Osteocyte (in vitro differentiated cells): ENCODE measurements at places on chromosomes 1 and 21. TPM values are rescaled to one million over a fixed set of nuclear protein-coding genes. Genes with fewer than 3 reads are reported as not detected.

HEYL gene
- total RNA-seq: 1.3 and 1.4 TPM in 2 replicates

LMOD1 gene
- total RNA-seq: 15.1 and 15.9 TPM in 2 replicates

TNFRSF4 gene
- total RNA-seq: 0.19 TPM in 1 of 2 replicates, not detected in the other

ILDR2 gene
- total RNA-seq: 0.16 TPM in 1 of 2 replicates, not detected in the other

CFAP410 gene
- total RNA-seq: 23.0 and 23.4 TPM in 2 replicates

SPRR1A gene
- total RNA-seq: not detected in 2 replicates

IRF6 gene
- total RNA-seq: 0.13 TPM in 1 of 2 replicates, not detected in the other

ERG gene
- total RNA-seq: 11.0 and 11.5 TPM in 2 replicates

COL11A1 gene
- 592 and 632 TPM in 2 replicates for total RNA-seq

ZBTB8B gene
- total RNA-seq: 0.08 and 0.10 TPM in 2 replicates

CRNN gene
- total RNA-seq: not detected in 2 replicates

ALX3 gene
- not detected in 2 replicates for total RNA-seq

TNFRSF14 gene
- 6.5 TPM in 2 replicates for total RNA-seq

EPHA10 gene
- total RNA-seq: not detected in 2 replicates

ITLN2 gene
- total RNA-seq: not detected in 2 replicates

C1orf226 gene
- 2.7 and 3.2 TPM in 2 replicates for total RNA-seq

TEX38 gene
- total RNA-seq: not detected in 2 replicates

LAMC2 gene
- total RNA-seq: 3.5 and 3.6 TPM in 2 replicates

CR1 gene
- total RNA-seq: not detected in 2 replicates

C4BPA gene
- not detected in 2 replicates for total RNA-seq

ZNF695 gene
- total RNA-seq: 1.5 and 1.9 TPM in 2 replicates
